ENCODE measurements at places on chromosomes 3 and 15.

- peak; percentile 80 for DNase-seq
These were observed 63.5 kb downstream of the CHRD start for GRCh38 chr3:184443364-184443763.

DNA sequence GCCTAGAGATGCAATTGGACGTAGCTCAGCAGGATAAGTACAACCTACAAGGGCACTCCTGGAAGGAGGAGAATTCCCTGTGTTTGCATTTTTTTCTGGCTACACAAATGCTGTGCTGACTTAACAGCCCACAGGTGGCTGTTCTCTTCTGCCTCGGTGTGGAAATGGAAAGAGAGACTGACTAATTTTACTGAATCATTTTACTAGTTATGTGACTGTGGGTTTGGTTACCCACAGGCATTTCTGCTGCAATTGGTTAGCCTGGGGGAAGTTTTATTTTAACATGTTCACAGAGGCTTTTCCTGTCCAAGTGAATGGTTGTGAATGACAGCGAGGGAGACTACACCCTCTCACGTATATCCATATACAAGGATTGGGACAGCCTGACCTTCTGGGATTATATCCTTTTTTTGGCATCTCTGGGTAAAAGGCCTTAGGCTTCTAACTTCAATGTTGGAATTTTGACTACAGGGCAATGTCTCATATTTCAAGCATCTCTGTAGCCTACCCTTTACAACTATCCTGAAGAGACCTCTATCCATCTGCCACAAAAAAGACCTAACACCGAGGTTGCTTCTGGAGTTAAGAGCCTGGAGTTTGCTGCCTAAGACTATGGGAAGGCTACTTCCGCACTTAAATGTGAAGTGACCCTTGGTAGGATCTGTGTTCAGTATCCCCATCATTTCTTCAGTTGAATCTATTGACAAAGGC lies 67.2 kb upstream of the TP63 start:
- peak; percentile 100 for DNase-seq

DNA sequence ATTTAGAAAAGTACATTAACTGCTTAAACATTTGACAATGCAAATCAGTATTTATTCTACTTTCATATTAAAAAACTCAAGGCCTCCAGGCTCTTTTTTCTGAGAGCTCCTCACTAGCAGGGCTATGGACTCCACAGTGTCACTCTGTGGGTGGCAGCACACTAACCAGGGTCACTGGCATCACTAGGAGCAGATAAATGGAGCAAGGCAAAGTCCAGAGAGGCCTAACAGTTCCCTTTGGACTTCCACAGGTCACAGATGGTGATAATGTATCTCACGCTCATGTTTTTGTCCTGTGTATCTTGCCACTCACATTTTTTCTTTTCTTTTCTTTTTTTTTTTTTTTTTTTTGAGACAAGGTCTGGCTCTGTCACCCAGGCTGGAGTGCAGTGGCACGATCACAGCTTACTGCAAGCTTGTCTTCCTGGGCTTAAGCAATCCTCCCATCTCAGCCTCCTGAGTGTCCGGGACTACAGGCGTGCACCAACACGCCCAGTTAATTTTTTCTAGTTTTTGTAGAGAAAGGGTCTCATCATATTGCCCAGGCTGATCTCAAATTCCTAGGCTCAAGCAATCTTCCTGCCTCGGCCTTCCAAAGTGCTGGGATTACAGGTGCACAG lies 7.8 kb downstream of the SPG21 start:
- no peak for DNase-seq

DNA sequence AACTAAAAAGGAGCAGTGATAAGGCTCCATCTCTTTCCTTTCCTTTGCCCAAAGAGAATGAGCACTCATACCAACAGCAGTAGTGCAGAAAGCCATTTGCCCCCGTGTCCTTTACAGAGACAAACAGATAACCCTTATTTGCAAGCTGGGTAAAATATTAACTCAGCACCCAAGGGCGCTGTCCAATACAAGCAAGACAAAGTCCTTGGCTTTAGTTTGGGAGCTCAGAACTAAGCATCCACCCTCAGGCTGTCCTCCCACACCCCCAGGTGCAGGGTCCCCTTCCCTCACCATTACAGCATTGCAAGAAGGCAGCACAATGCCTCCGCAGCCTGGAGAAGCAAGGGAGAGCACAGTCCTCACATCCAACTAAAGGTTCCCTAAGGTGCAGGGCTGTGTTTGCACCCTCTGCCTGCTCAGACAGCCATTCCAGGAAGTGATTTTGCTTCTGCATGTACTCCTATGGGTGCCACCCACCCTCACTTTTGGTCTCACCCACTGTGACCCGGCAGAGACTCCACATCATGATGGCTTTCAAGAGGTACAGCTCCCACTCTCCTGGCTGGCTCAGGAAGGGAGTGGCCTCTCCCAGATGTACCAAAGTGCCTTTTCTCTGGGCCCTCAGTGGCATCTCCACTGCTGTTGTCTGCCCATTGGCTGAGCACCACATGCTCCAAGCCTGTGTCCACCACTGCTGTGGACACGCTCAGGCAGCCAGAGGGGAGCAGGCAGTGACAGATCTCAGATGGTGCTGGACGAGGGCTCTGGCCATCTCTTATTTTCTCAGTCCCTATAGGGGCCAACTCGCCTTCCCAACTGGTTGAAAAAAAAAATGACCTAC lies 34.1 kb upstream of the HES1 start:
- DNase-seq, result no peak

GRCh38 chr3:126903521-126903920 lies 79.4 kb upstream of the PLXNA1 start:
- no peak for DNase-seq

Measured in bronchial epithelial cell (primary cell).